ENCODE measurements at places on chromosomes 12 and 14.

- DNase-seq: no peak
These were observed 590.9 kb upstream of the SEL1L start for GRCh38 chr14:82124511-82124910.

DNA sequence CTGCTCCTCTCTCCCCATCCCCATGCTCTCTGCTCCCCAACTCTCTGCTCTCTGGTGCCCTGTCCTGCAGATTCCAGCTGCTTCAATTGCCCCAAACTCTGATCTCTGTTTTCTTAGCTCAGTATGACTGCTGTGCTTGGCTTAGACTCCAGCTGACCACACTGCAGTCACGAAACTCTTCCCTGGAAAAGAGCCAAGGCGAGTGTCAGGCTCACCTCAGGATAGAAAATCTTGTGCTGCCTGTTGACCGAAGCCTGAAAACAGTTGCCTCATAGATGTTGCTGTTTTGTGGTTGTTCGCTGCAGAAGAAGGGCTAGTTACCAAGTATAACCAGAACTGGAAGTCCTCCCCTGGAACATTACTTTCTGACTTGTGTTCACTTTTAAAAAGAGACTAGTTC lies 6.7 kb upstream of the STON2 start:
- DNase-seq: no peak

GRCh38 chr12:46150735-46151134 lies 118.1 kb downstream of the SLC38A1 start:
- no peak for DNase-seq

GRCh38 chr12:16636435-16637055 lies 30.6 kb upstream of the LMO3 start:
- no peak for DNase-seq
